ENCODE measurements at places on chromosomes 13 and 19.

DNA sequence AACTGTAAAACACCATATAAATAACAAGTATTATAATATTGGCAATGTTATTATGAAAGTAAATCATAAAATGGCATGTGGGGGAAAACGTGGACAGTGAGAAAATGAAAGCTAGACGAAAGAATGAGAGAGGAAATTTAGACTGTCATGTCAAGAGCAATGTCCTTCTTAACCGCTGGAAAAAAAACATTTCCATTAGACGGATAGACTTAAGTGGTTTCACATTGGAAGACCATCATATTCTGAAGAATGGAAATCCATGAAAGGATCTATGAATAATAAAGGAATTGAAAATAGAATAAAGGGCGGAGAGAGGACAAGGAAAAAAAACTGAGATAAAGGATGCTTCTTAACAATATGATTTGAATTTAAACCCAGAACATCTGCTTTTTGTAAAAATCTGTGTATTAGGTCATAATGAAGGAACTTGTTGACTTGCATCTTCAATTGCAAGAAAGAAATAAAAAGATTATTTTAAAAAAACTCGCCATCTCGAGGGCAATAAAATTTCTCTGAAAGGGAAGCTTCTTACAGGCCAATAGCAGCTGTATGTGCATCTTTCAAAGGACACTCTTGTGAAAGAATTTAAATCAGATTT lies 90.6 kb downstream of the SPRY2 start:
- DNase-seq = no peak

DNA sequence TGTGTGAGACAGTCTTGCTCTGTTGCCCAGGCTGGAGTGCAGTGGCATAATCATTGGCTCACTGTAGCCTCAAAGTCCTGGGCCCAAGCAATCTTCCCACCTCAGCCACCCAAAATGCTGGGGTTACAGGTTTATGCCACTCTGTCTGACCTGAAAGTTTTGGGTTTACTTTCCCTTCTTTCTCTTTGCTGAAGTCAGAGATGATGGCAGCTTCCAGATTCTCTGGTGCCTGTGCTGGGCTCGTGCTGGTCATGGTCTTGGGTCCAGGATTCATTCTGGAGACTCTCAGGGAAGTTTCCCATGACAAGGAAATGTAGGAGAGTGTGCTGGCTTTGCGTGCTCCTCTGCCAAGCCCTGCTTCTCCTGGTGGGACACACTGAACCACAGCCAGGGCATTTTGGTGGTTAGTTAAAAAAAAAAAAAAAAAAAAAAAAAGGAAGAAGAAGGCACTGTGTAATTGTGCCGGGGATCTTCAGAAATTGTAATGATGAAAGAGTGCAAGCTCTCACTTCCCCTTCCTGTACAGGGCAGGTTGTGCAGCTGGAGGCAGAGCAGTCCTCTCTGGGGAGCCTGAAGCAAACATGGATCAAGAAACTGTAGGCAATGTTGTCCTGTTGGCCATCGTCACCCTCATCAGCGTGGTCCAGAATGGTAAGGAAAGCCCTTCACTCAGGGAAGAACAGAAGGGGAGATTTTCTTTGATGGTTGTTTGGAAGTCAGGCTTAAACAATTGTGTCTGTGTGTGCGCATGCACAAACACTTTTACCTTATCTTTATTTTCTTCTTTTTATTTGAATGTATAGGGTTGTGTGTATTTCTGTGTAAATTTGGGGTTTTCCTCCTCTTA lies at the start of gene ALOX5AP:
Gene ALOX5AP, plus strand, starts transcription at position 519 of the 847 bp plus-strand sequence. Its CDS starts 63 bp downstream, at position 582.
- no peak for DNase-seq

GRCh38 chr13:60629158-60629557 lies 232.1 kb downstream of the TDRD3 start:
- DNase-seq = no peak

GRCh38 chr19:16615808-16616207 lies 12.2 kb downstream of the MED26 start:
- DNase-seq = no peak

- DNase-seq = peak; percentile 73
These were observed 6.0 kb downstream of the PNMA8B start for GRCh38 chr19:46489445-46490272.

DNA sequence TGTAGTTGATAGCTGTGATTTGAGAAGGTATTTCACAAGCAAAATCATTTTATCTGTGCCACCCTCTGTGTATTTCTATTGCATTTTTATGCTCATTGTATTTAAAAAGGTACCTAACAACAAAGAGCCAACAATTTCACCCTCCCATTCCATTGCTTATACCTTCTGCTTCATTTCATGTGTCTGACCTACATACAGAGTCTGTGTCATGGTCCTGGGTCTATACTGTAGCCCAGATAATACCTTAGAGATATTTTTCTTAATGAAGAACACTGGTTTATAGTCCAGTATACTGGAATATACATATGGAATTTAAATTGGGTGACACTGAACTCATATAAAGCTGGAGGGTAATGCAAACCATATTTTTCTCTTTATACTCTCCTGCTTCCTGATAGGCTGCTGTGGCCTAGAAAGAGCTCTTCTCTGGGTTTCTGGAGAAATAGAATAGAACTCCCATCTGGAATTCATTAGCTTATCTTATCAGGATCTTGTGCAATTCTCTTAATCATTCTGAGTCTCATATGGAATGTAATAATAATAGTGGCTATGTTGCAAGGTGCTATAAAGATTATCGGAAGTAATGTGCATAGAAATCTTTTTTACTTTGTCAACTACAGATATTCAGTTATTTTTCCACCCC lies 31.8 kb upstream of the SPART start:
- peak; percentile 69 for DNase-seq

DNA sequence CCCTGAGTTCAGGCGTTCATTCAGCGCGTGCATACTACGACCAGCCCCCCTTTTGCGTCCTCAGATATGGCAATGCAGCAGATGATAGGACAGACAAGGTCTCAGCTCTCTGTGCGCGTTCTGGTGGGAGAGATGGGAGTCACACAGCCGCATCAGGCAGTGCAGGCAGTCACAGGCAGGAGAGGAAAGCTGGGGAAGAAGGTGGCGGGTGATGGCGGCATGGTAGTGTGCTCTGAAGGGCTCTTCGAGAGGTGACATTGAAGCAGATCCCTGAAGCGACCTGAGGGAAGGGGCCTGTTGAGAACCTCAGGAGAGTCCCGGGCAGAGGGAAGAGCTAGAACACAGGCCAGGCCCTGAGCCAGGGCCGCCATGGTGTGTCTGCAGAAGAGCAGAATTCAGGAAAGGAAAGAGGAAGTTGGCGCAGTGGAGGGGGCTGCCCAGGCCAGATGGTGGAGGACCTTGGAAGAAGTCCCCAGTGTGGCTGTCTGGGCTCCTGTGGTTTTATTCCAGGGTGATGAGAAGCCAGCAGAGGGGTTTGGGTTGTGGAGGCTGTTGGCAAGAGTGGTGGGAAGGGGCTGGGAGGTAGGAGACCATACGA lies 3.5 kb downstream of the USF2 start:
- no peak for DNase-seq

- no peak for DNase-seq
These were observed 2.8 kb downstream of the THAP8 start for GRCh38 chr19:36051236-36051635.

GRCh38 chr13:50677687-50678463 lies 165.6 kb downstream of the DLEU7 start:
- DNase-seq = peak; percentile 44

- DNase-seq = no peak
These were observed 201.8 kb upstream of the MIR17HG start for GRCh38 chr13:91145571-91146205.

DNA sequence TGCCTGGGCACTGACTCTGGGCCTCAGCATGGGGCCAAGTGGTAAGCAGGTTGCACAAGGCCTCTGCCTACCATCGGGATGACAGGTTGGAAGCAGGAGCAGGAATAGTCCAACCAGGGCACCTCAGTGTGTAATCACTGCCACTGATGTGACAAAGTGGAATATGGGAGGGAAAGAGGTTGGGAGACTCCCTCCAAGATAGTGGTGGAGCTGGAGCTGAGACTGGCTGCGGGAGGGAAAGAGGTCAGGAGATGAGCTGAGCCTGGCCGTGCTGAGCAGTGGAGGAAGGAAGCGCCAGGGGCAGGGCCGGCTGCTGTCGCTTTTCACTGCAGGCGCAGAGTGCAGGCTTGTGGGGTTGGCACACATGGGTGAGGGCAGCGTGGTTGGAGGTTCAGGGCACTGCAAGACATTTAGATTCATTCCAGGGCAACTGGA lies 6.8 kb downstream of the UPF3A start:
- no peak for DNase-seq

- DNase-seq = peak; percentile 92
These were observed 1.8 kb upstream of the SSBP4 start for GRCh38 chr19:18417250-18418028.

- DNase-seq = no peak
These were observed 180.4 kb downstream of the LIG4 start for GRCh38 chr13:108034909-108035410.

DNA sequence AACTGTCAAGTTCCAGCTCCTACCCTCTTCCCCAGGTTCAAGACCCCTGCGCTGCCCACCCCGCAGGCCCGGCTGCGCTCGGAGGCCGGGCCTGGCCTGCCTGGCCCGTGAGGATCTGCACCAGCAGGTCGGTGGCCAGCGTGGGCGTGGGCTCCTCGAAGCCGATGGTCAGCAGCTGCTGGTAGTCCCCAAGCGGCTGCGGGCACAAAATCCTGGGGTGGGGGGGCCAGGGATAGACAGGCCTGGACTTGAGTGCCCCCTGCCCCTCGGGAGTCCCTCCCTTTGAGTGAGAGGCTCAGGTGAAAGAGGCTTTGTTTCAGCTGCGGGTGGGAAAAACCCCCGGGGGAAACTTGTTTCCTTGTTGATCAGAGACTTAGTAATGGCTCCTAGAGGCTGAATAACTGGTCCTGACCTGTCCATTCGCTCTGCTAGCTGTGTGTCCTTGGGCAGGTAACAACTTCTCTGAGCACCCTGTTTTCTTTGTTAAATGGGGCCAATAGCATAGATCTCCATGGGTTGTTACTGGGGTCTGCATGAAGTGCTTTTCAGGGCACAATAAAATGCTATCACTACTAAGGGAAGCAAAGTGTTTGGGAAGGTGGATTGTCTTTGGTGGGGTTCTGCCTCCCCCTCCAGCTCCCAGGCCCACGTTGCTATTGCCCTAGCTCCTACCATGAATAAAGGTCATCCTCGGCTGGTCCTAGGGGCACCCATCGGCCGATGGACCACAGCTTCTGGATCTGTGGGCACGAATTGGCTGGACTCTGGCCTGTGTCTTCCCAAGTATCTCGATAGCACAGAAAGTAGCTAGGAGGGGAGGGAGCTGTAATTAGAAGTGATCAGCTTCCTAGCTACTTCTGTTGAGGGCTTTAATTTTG lies 3.5 kb downstream of the C19orf67 start:
- no peak for DNase-seq

DNA sequence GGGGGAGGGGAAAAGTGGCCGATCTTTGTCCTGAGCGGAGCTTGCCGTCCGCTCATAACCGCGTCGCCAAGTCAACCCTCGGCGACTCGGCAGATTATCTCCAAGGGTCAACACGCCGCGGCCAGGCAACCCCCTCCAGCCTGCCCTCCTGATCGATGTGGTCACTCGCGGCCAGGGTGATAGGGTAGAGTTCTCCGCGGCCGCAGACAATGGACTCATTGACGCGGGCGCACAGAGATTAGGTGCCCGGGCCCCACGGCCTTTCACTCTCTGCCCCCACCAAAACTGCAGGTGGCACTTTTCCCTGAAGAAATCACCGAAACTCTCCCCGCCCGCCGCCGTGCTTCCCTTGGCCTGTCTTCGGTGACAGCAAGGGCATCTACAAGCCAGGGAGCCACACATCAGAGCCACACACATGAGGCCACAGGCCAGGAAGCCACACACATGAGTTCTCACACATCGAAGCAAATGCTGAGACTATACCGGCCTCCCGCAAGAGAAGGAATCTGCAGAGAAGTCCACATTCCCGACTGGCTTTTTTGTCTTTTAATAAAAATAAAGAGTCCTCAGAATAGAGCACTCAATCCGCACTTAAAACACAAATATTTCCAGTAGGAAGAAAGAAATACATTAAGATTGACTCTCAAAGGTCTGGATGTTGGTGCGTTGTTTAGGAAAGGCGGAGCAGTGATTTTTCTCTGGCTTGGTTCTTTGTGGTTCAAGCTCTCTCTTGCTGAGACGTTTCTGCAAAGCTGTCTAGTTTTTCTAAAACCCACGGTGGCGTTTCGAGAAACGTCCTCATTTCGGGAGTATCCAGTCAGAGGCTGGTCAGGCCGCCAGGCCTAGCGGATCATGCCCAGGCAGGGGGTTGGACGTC lies 1.5 kb upstream of the PDX1 start:
- no peak for DNase-seq

DNA sequence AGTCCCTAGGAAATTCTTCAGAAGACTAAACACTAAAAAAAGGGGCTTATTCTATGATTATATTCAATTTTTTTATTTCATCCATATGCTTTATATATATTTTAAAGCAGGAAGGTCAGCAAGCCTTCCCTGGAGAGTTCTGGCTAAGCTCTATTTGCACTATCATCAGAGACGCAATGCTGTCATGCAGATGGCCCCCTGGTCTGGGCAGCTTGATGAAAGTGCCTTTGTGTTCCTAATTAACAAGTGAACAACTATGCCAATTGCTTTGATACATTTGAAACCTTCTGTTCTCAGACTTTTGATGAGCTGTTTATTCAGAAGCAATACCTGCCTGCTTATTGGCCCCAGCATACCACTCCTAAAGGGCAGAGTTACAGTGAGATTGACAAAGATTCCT lies 1344.6 kb downstream of the OLFM4 start:
- DNase-seq = no peak

DNA sequence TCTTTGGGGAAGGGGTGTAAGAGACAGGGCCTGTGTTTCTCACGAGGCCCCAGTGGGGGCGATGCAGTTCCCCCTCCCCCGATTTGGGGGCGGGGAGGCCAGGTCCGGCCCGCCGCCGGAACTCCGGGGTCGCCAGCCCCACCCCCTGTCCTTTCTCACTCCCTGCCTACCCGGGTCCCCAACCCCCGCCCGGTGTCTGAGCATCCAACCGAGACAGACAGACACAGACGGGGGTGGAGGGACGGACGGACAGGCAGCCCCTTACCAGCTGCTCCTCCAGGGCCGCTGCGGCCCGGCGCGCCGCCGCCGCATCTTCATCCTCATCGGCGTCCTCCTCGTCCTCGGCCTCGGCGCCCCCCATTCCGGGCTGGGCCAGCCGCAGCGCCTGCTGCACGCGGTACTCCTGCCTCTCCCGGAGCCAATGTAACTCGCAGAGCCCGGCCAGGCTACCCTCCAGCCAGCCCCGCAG lies 397 bp downstream of the DACT3 start:
- peak; percentile 6 for DNase-seq

DNA sequence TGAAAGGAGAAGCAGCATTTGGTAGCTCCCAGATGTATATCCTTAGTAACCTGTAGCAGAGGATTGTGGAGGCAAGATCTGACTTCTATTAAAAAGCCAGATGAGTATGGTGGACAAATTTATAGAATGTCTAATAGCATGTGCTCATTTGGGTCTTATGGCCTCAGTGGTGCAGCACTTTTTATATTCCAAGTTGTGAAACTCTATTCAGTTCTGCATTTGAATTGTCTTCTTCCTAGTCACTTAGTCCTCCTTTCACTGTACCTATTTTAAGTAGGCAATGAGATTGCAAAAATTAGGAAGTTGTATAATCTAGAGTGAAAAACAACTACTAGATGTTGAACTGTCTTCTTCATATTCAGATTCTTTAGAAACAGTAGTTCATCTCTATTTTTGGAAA lies 412.5 kb upstream of the PCDH9 start:
- no peak for DNase-seq
